ENCODE measurements at places on chromosomes 6 and 20.

DNA sequence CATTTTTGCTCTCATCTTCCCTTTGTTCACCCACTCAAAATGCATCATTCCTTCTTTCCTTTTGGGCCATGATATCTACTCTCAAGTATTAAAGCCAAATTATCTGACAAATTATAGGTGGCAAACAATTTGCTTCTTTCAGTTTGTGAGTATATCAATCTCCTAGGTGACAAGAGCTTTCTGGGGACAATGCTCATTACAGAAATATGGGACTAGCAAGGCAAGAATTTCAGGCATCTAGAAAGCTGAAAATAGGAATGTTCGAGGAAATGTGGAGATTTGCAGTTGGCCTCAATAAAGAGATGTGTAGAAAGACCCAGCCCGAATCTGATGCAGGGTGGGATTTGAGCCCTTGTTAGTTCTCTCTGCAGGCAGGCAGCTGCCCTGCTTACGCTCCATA is 71.8 kb downstream of the ALDH8A1 start:
- no peak for DNase-seq

DNA sequence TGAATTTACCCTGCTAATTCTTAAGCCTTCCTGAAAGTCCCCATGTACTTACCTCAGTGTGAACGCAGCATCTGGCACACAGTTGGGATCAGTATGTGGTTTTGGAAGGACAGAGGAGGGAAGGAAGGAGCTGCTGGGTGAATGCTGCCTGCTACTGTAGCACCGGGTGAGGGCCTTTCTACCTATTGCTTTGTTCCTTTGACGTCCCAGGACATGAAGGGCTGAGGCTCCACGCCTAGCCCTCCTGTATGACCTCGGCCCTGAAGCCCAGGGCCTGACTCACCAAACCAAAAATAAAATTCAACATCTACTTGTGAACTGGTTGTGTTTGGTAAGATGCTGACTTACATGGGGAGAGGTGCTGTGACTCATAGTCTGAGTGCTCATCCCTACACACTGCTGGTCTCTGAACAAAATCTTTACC is 51.1 kb downstream of the ARID1B start:
- DNase-seq = peak; percentile 21

DNA sequence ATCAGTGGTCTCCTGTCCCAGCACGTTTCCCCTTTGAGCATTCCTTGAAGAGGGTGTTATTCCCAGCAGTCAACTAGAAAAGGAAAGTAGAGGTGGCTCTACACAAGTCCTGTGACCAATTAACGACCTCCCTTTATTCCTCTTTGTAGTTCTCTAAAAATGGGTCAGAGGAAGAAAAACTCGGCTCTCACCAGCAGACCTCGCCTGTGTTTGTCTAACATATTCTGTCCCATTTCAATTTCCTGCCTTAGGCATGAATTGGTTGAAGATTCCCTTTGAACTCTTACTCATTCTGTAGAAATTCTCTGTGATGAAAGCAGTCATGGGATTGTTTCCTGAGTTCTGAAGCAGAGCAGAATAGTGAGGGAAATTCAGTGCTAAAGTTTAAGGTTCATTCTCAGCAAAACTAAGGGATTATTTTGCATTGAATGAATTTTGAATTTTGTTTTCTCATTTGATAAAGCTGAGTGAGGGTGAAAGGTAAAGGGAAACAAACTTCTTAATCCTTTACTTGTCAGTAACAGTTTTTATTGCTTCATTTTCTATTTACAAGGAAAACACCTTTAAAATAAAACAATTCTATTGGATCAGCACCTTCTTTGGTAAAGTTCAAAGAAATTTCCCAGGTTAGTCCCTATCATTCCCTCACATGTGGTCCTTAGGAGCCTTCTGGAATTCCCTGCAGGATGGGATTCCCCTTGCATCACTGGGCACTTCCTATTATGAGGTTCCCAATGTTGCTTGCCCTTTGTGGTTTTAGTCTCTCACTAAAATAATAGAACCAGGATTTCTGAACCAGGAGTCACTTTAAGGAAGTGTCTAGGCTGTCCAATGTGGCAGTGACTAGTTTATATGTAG is 105.8 kb downstream of the SLX4IP start:
- peak; percentile 88 for DNase-seq

DNA sequence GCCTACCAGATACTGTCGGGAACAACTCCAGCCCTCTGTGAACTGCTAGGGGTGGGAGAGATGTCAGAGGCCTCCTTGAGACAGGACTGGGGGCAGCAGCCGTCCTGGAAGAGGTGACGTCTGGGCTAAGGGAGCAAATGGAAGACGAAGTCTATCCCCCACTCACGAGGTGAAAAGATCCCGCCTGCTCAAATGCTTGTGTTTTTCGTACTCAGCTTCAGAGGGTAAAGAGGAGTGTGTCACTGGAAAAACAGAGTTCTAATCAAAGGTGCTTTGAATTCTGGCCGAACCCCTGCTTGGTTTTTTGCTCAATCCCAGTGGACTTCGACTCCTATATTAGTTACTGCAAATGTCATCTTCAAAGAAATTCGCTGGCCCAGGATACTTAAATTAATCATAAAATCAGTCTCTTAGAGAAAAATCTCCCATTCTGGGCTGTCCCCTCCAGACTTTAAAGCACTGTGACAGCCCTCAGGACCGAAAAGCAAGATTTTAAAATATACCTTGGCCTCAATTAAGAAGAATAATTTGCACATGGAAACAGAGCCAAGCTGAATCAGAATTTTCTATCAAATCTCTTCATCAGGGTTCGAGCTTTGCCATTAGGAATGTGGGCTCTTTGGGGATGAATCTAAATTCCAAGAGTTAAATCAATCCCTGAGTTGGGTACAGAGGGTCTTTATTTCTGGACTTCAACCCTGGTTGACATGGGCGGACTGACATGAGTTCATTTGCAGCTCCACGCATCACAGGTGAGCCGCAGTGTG is 61.8 kb upstream of the AFDN start:
- DNase-seq = no peak
